T-helper 2 cell treated with Interferon-gamma antibody and Interleukin-4, amounts not matched to agents 100 ng/mL and 5 ng/mL, for 36 hours (primary cell): ENCODE measurements at places on chromosomes 11 and 22. TPM values are rescaled to one million over a fixed set of nuclear protein-coding genes. Genes with fewer than 3 reads are reported as not detected.

Gene TPH1
- 0.39 TPM in 2 replicates for total RNA-seq

Gene SAA4
- total RNA-seq: not detected in 2 replicates

Gene VSTM5
- total RNA-seq: not detected in 2 replicates

Gene IGLL1
- 2.0 and 3.4 TPM in 2 replicates for total RNA-seq

Gene GLB1L2
- total RNA-seq: 2.0 TPM in 2 replicates

Gene FXYD6
- not detected in 2 replicates for total RNA-seq

Gene NPAS4
- 0.27 and 0.61 TPM in 2 replicates for total RNA-seq

Gene MYOD1
- not detected in 2 replicates for total RNA-seq

Gene BTBD10
- 24.7 and 26.5 TPM in 2 replicates for total RNA-seq

Gene GTSE1
- total RNA-seq: 74.1 and 74.4 TPM in 2 replicates

Gene OR9Q2
- total RNA-seq: not detected in 2 replicates

Gene ELMOD1
- not detected in 2 replicates for total RNA-seq

Gene TRIM29
- total RNA-seq: not detected in 2 replicates
